ENCODE measurements at places on chromosomes 7 and 10.

- no peak for DNase-seq
Observed at GRCh38 chr7:70779321-70779720, 352.6 kb upstream of the GALNT17 start.

DNA sequence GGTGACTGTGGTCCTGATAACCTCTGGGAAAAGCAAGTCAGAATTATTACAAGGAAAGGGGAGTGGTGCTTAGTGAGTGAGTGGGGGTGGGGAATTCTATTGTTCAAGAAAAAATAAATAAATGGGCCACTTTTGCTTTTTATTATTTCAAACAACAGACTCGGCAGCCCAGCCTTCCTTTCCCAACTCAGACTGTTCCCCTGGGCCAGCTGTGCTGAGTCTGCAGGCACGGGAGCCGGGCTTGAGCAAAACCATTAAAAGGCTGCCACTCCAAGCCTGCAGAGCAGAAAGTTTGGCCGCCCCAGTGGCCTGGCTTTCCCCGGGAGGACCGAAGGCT is 90.0 kb downstream of the PLXNA4 start:
- no peak for DNase-seq

- no peak for DNase-seq
Observed at GRCh38 chr7:41007351-41007751, 695.5 kb downstream of the INHBA start.

GRCh38 chr10:43135064-43135463 is 3.2 kb upstream of the CSGALNACT2 start:
- DNase-seq = no peak

- no peak for DNase-seq
Observed at GRCh38 chr10:86162696-86163400, 203.7 kb downstream of the GRID1 start.

DNA sequence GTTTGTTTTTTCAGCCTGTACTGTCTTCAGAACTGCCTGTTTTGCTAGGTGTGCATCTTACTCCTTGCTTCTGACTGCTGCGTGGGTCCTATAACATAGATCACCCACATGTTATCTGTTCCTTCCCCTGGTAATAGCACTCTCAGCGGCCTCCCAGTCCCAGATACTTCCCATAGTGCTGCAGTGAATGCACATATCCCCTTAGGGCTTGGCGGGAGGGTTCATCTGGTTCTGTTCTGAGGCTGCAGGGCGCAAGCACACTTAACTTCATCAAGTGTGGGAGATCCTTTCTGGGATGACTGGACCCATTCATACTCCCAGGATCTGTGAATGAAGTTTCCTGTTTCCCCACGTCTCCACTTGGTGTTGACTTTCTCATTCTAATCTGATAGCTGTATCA is 90.7 kb downstream of the CELF2 start:
- no peak for DNase-seq

DNA sequence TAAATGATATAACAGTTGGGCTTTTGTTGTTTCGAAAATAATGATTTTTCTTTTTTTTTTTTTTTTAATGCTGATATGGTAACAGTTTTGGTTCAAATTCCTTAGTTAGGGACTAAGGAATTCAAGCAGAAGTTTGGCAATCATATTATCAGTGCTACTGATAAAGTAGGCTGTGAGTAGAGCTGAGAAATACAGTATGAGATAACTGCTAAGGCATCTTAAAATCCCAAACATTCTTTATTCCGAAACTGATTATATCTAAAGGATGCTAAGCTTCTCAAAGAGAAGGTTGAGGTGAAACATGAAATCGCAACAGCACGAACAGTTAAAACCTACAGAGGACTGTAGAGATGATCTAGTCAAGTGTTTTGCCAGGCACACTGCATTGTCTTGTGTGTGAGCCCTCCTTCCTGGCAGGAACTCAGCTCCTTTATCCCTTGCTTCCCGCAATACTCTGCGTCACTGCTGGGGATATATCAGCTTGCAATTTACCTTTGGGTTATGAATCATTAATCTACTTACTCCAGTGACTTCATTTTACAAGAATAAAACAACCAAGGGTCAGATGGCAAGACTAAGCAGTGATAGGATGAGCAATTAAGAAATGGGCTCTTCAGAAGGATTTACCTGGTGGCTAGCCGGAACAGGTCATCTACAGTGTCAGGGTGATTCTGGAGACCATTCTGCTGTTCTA is 36.7 kb downstream of the IRF5 start:
- no peak for DNase-seq

DNA sequence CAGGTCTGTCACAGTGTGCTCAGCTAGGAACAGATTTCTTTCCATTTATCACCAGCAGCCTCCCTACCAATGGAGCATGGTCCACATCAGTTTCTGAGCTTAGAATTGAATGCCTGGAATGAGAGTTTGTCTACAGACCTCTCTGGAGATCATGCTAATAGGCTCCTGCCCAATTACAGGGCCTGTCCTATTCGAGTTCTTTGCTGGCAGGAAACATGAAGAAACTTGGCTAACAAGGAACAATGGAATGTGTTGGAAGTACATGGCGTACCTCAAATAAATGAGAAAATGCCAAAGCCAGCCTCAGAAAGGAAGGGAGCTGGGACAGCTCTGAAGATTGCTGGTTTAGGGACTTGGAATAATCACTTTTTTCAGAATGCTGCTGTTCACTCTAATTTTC is 186.0 kb upstream of the AKR1E2 start:
- DNase-seq = no peak

DNA sequence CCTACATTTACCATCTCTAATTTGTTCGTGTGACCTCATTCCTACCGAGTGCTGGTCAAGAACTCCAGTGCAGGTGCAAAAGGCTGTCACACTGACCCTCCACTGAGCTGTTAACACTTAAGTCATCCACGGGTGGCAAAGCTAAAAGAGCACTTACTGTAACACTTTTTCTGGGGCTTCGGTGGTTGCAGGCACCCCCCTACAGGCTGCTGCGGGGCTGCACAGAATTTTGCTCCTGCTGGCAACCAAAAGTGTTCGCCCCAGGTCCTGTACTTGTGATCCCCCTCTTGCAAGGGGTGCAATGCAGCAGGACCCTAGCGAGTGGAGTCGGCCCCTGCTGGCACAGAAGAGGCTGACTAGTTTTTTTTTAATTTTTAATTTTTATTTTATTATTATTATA is 298.9 kb upstream of the CNTNAP2 start:
- DNase-seq = no peak

- no peak for DNase-seq
Observed at GRCh38 chr7:148567524-148567923, 23.0 kb upstream of the C7orf33 start.

- no peak for DNase-seq
Observed at GRCh38 chr7:126979722-126980121, 273.0 kb downstream of the GRM8 start.

All from T-helper 2 cell (primary cell).